ENCODE measurements at places on chromosomes 13 and 19.

DNA sequence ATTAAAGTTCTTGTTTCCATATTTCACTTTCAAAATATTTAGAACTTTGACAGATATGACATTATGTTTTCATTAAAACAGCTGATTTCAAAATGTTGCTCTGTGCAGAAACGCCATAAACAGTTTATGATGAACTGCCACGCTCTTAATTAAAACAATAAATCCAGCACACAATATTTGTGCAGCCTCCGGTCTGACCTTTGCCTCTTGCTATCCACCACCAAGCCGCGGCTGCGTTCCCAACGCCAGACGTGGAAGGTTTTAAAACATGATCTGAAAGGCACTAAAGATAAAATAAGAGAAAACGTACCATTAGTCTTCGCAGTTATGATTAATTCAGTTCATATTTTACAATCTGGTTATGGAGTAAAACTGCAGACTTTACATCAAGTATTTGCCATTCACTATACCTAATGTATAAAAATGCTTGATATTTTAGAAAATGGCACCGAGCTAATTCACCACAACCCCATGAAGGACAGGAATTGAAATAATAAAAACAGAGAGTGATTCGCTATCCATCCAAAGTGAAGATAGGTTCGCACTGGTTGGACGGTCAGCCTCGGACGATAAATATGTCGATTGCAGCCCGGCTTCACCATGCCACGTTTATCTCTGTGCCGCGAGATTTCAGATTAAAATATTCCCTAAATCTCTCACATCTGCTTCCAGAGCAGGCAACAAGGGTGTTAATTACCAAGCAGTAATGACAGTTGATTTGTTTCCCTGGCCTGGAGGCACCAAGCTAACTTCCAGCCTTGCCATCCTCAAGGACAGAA is 103.3 kb upstream of the ZNF507 start:
- no peak for DNase-seq

- DNase-seq = no peak
Observed at GRCh38 chr19:35811317-35812219, 1.1 kb downstream of the PRODH2 start.

GRCh38 chr19:11735375-11735774 is 3.4 kb downstream of the ZNF823 start:
- no peak for DNase-seq

- no peak for DNase-seq
Observed at GRCh38 chr13:34066344-34066743, 248.4 kb downstream of the RFC3 start.

DNA sequence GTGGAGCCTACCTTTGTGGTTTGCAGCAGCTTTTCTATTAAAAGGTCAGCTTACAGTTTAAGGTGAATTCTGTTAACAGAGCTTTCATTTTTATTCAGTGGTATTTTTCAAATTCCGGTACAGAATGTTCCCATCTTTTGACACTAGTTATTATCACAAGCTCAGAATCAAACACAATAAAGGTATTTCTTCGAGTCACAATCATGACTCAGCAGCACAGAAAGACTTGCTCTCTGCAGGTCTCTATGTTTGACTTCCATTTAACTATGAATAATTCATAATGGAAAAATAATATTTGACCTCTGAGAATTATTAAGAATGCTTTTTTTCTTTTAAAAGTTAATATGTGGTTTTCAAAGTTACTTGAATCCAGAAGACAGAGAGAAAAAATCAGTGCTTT is 28.2 kb downstream of the DACH1 start:
- no peak for DNase-seq

- DNase-seq = no peak
Observed at GRCh38 chr13:50089633-50090032, 74.4 kb downstream of the KCNRG start.

DNA sequence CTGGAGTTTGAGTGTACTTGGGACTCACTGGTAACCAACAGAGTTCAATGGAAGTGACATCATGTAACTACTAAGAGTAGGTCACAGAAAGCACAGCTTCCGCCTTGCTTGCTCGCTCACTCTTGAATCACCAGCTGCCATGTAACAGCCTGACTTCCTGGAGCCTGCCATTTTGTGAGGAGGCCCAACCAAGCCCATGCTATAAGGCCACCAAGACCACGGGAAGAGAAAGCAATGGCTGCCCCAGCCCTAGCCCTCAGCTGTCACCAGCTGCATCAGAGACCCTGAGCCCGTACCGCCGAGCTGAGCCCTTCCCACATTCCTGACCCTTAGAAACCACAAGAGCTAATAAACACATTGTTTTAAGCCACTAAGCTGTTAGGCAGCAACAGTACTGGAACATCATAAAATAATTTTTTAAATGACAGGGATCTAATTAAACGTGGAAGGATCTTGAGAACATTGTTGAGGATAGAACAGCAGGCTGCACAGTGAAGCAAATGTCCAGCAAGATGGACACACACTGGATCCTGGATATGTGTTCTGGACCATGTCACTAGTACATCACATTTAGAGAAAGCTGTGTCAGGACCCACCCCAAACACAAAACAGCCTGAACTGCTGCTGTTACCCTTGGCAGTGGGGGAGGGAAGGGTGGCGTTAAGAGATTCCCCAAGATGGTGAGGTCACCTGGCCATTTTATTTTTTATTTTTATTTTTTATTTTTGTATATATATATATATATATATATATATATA is 21.7 kb upstream of the LDLR start:
- DNase-seq = no peak

DNA sequence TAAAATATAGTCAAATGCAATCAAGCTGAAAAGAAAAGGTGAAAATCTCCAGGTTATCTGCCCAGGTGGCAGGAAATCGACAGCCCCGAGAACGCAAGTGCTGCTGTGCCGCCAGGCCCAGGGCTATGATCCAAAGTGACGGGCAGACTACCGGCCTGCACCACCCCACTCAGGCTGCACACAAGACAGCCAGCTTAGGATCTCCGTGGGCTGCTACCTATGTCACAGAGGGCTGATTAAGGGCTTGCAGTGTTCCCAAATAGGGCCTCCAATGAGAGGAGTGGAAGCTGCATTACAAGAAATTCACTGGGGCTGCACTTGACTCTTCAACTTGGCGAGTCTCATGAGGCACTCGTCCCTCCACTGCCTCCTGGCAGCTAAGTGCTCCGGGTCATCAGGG is 121.8 kb downstream of the CRYL1 start:
- DNase-seq = no peak

DNA sequence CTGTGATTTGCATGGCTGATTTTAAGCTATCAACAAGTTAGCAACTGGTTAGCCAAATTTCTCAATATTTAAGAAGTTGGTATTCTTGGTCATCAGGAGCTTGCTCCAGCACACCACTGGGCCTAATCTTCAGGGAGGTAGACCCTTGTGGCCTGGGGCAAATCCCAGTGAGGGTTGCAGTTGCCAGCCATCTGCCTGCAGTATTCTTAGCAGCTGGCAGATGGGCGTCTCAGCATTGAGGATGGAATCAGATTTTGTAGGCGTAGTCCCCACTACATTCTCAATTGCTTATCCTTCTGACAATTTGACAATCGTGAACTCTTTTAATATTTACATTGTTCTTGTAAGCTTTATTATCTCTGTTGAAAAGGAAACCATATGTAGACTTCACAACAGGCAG is 1266.2 kb downstream of the SLITRK5 start:
- no peak for DNase-seq

GRCh38 chr13:36789730-36790129 is 29.3 kb upstream of the RFXAP start:
- DNase-seq = no peak

DNA sequence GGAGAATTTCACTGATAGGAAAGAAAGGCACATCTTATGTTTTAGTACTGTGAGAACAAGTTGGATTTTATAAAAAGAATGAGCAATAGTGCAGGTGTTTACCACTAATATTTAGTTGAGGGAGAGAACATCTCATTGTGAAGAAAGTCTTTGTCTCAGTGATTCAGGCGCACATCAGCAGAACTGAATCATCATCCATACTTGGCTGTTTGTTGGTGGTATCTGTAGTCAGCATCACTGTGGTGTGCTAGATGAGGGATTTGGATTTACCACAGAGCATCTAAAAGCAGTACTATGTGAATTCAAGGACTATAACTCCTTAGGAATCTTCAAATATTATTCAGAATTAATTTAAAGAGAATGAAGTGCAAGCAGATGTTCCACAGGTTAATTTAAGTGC is 1380.5 kb upstream of the ATXN8OS start:
- DNase-seq = no peak

DNA sequence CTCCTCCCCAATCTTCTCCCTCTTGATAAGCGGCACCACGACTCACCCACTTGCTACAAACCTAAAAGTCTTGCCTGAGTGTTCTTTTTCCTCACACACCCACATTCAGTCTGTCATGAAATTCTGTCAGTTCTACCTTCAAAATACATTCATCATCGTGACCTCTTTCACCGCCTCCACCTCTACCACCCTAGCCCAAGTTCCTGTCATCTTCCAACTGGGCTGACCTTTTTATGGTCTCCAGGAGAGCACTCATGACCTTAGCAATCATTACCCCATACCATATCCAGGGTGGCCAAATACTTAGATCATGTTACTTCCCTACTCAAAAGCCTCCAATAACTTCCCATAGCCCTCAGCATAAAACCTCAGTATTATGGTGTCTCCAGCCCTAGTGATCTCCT is 110.4 kb upstream of the TSC22D1 start:
- no peak for DNase-seq

GRCh38 chr13:44504116-44504515 is 72.0 kb downstream of the TSC22D1 start:
- DNase-seq = no peak

- DNase-seq = peak; percentile 8
Observed at GRCh38 chr13:49220036-49220855, at the start of gene MLNR. Gene MLNR (plus strand): TSS chr13:49220338. CDS start chr13:49220338, 0 bp downstream.

GRCh38 chr13:81986308-81986707 is 1645.4 kb upstream of the SPRY2 start:
- no peak for DNase-seq

DNA sequence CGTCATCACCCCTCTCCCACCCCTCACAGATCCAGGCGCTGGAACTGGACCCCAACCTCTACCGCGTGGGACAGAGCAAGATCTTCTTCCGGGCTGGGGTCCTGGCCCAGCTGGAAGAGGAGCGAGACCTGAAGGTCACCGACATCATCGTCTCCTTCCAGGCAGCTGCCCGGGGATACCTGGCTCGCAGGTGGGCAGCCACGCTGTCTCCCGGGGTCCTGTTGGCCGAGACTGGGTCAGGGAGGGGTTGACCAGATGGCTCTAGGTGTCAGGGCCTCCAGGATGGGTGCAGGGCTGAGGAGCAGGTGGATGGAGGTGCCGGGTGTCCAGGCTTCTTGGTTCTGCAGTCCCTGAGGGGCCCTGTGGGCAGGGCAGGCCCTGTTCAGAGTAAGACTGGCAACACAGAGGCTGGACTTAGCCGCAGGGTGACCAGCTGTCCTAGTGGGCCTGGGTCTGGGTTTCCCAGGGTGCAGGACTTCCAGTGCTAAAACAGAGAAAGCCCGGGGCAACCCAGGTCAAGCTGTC is 58.1 kb downstream of the MYH14 start:
- DNase-seq = no peak

- DNase-seq = no peak
Observed at GRCh38 chr13:103692442-103692841, 626.2 kb upstream of the SLC10A2 start.

GRCh38 chr19:38739440-38740256 is 4.6 kb downstream of the CAPN12 start:
- DNase-seq = no peak

GRCh38 chr19:48491793-48492123 is 19.9 kb downstream of the LMTK3 start:
- no peak for DNase-seq

DNA sequence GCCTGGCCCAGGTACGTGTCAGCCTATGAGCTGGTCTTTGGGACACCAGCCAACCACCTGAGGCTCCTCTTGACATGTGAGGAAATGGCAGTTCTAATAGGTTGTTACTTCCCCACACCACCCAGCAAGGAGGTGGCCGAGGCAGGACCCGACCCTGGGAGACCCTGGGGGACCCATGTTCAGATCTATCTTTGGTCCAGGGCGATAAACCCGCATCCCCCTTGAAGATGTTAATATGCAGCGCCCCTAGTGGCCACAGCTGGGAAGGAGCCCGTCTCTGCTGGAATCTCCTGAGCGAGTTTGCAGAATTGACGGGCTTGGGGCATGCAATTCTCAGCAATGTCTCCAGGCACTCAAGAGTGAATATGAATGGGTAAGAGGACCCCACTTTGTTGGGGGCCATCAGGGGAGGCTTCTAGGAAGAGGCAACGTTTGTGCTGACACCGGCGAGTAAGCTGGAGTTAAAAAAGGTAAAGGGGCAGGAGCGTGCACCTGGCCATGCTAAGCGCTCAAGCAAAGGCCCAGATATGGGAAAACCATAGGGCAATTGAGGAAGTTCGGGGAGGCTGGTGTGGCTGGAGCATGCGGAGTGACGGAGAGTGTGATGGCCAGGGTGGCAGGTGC is 1.5 kb upstream of the MYO1F start:
- no peak for DNase-seq

- DNase-seq = no peak
Observed at GRCh38 chr19:1468821-1469254, 10.2 kb downstream of the C19orf25 start.

DNA sequence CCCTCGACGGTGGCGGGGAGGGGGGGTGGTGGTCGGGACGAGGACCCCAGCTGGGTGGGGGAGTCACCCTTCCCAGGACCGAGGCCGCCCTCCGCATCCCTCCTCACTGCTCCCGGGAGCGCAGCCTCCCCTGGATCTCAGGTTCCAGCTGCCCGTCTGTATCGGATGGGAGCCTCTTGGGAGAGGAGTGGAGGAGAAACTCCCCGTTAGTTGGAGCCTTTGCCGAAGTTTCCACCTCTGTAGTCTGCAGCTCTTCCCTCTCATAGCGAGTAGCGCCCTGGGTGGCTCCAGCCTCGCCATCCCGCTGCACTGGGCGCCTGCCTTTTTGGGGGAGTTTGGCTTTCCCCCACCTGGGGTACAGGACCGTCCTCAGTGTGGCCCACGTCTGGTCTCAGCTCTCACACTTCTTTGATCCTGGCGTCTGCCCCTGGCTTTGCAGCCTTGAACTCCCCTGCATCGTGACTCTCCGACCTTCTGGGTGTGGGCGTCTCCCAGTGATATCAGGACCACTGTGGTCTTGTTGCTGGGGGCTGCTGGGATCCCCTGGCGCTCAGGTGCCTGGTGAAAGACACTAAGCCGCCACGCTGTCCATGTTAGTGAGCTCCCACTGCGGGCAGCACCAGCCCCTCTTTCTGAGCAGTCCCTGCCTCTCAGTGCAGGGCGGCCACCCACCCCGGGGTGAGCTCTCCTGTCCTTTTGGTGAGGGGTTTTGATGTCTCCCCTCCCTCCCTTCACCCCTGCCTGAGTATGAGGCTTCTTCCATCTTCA is 1.1 kb downstream of the CNOT3 start:
- DNase-seq = no peak

- no peak for DNase-seq
Observed at GRCh38 chr13:23609414-23609760, 39.2 kb downstream of the TNFRSF19 start.

All from forelimb muscle (tissue), 1 donor.